ENCODE measurements at places on chromosomes 2 and 18.

DNA sequence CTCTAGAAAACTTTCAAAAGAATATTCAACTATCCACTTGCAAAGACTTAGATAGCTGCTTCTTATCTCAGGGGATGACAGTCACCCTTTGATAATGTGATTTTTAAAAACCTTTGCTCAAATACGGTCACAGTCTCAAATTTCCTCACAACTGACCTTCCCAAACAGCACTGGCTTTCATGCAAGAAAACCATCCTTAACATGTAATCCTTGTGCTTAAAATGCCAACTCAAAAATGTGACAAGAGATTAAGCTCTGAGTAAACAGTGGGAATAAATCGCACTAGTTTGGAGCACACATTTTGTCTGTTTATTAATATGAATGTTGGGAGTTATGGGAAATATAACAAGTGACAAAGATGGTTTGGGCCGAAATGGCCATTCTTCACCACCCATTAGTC, 87.5 kb upstream of the CCBE1 start:
- DNase-seq, result no peak

- DNase-seq, result no peak
These were observed 39.7 kb downstream of the ANXA4 start for GRCh38 chr2:69781321-69782248.

GRCh38 chr18:48333563-48333962, 75.6 kb downstream of the ZBTB7C start:
- DNase-seq, result no peak

DNA sequence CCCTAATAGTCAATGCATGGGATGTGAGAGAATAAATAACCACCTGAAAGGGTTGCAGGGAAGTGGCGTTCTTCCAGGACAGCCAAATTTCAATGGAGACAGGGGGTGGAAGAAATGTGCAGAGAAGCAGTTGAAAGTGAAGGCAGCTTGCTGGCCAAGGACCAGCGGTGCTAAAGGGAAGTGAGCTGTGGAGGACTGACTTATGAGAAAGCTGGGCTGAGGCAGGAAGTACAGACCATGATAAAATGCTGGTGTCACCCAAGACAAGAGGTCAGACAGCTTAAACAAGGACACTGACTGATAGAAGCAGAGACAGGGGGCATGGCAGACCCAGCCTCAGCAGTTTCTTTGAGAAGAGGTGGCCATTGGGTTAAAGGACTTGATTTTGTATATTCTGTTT, 106.7 kb downstream of the DTNB start:
- DNase-seq, result no peak

DNA sequence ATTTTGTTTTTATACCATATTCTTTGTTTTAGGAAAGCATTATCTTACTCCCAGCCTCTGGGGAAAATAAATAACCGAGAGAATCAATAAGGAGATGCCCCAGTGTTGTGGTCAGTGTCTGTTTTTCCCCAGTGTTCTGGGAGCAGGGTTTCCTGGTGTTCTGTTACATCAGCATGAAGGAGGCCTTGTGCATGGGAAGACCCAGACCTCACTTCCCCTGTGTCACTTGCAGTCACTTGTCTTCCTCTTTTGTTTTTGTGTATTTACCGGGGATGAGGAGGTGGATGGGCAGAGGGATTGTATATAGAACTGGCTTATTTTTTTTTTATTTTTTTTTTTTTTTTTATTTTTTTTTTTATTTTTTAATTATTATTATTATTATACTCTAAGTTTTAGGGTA, 45.0 kb upstream of the MGAT5 start:
- DNase-seq, result no peak

- no peak for DNase-seq
These were observed 36.6 kb upstream of the IKZF2 start for GRCh38 chr2:213187833-213188532.

GRCh38 chr2:98658816-98659490, 50.6 kb downstream of the UNC50 start:
- DNase-seq, result no peak

- DNase-seq, result no peak
These were observed 133.6 kb downstream of the PRPF40A start for GRCh38 chr2:152583512-152584229.

- DNase-seq, result no peak
These were observed 123.2 kb downstream of the PTH2R start for GRCh38 chr2:208529796-208530195.

DNA sequence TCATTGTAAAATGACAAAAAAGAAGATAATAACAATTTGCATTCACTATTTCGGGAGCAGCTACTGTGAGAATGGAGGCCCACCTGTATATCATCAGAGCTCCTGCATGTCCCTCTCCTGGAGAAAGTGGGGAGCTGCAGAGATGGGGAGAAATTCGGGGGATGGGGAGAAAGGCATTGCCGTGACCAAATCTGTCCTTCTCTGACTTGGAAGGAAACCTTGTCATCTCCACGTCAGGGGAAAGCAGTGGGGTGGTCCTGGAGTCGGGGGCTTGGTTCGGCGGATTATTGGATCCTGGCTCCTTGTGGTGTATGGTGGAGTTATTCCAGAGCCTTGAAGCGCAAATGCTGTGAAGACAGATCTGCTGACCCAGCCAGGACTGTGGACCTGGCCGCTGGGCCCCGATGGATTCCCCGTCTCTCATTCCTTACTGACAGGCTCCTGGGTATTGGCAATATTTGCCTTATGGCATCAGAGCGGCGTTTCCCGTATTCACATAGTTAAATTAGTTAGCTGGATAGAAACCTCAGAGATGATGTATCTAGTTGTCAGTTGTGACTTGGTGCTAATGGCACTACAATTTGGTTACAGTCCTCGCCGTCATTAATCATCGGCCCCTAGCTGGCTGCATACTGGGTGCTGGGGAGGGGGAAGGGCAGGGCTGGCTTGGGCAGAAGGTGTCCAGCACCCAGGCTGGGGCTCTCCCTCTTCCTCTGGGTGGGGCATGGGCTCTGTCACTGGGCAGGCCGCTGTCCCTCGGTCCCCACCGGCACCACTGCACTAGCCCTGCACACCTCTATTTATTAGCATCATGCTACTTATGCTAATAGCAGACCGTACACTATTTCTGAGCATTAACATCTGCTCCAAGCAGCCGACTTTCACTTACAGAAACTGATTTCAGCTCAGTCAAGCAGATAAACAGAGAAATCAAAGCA, 31.7 kb downstream of the CELF4 start:
- no peak for DNase-seq

GRCh38 chr2:34069604-34070003, 470.5 kb upstream of the FAM98A start:
- DNase-seq, result no peak

DNA sequence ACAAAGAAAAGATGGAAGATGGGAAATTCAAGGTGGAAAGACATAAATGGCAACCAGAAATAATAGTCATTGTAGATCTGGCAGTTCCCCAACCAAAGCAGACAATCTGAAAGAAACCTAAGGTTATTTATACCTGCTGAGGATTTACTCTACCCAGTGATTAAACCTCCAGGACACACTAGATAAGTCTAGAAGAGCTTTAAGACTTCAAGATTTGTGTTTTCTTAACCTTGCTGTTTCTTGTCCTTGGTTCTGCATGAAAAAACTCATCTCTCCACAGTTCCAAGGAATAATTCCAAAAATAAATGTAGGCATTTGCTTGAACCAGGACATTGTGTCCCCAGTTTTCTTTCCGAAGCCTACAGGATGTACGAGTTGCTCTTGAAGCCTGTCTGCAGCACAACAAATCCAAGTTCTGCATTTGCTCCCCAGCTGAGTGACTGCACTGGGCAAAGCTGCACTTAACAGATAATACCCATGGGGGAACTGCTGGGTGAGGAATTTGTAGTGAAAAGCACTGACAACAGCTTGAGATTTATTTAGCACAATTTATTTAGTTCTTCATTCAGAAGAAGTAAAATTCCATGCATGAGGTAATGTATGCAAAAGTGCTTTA, 19.8 kb downstream of the DTNA start:
- no peak for DNase-seq

GRCh38 chr2:16201848-16202247, 261.5 kb downstream of the MYCN start:
- DNase-seq, result no peak

DNA sequence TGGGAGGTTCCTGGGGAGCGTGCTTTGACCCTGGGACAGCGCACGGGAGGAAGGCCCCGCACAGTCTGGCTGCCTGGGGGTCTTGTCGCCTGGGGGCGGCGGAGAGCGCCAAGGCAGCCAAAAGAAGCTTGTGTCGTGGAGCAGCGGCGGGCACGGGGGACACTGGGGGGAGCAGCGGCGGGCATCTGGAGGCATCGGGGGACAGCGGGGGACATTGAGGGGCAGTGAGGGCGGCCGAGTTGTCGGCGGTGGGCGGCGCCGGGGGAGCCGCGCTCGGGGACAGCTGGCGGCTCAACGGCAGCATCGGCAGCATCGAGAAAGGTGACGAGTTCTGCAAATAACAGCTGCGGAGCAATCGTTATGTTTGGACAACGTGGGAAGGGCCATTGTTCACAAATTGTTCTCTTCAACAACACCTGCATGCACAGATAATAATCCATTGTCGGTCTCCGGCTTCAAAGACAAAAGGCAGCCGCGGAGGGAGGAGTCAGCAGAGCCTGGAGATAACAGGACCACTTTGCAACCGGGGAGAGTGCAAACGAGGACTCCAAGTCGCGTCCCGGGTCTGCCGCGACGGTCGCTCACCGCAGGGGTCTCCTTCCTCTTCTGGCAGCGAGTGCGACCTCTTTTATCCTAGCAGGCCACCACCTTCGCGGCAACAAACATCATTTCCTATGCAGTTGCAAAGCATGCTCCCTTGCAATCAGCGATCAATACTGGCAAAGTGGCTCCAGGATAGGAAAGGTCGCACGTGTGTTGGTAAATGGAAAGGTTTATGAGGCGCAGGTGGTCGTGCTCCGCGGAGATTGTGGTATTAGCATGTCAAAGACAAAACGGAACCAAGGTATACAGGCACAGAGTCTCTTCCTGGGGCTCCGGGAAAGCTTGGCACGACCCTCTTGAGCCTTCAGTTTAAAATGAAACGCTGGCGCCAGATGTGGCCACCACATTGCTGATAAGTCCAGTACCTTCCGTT, 132.3 kb upstream of the DLX2 start:
- no peak for DNase-seq

DNA sequence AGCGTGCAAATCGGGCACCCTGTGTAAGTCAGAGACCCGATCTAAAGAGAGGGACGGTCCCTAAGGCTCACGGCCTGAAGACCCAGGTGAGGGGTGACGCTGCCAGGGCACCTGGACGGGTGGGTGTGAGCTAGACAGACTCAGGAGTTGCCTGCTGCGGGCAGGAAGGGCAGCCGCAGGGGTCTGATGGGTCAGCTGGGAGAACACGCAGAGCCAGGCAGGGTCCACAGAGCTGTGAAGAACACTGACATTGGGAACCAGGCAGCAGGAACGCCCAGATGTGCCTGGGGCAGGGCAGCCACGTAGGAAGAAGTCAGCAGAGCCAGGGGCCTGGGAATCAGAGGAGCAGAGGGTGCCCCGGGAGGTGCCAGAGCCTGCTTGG, 25.9 kb downstream of the HDAC4 start:
- DNase-seq, result no peak

DNA sequence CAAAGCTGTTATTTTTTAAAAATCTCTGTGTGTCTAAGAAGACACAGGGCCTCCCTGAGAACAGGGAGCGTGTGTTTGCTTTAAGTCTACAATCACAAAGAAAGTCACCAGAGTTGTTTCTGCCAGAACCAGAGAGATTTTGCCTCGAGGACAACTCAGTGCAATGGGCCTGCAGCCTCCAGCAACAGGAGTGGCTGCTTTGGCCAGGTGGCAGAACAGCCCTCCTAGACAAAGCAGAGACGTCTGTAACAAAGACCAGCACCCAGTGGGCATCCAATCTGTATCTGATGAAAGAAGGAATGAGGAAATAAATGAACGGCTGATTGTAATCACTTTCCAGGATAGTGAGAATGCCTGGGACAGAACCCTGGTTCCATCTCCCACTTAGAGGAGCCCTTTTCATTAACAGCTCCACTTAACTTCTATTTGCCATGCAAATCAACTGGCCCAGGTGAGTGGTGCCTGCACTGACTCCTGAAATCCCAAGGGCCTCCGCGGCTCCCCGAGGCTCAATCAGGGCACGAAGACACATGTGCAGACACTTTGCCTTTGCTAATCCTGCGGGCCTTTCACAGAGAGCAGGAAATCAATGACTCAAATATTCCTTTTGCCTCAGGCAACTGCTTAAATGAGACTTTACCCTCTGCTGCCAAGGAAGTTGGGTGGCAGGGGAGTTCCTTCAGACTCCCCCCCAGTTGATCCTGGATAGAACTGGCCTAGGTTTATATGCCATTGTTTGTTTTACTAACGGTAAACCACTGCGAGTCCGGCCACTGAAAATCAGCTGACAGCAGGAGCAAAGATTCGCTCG, 146.5 kb downstream of the CABLES1 start:
- no peak for DNase-seq

DNA sequence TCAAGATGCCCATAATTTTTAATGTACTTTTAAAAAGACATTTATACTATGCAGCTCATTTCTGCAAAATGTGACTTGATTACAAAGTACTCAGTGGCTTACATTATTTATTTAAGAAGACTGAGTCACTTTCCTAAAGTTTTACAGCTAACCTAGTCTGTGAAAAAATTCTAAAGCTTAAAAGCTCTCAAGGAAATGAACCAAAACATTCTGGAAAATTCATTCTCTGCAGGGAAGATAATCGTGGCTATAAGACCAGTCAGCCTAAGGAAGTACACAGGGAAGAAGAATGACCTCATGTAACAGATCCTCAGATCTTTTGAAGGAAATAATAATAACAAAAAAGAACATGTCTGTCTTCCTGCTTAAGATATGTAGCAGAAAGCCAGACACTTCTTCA, 232.1 kb upstream of the STK17B start:
- no peak for DNase-seq

- no peak for DNase-seq
These were observed 949 bp downstream of the CDC42EP3 start for GRCh38 chr2:37670378-37671008.

DNA sequence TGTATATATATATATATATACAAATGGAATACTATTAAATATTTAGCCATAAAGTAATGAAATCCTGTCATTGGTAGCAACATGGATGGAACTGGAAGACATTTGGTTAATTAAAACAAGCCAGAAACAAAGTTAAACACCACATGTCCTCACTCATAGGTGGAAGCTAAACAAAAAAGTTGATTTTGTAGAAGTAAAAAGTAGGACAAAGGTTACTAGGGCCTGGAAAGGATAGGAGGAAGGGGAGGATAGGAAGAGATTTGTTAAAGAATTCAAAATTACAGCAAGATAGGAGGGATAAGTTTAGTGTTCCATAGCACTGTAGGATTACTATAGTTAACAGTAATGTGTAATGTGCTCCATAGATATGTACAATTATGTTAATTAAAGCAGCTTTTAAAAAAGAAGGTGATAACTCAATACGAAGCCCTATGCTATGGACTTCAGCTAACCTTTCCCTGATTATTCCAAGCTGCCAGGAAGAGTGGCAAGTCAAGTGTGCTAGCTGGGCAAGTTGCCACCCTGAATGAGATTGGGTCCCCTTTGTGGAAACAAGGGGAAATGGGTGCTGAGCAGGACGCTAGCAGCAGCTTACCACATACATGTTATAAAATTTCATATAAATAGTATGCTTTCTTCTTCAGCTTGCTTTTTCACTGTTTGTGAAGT, 12.3 kb downstream of the MERTK start:
- no peak for DNase-seq

- DNase-seq, result no peak
These were observed 156.5 kb upstream of the RMP24 start for GRCh38 chr18:35816003-35816402.

Data from head of caudate nucleus (tissue), 42 donors.